ENCODE measurements at places on chromosomes 12 and 14.

- no peak for DNase-seq
Measured at GRCh38 chr12:78176643-78177042, 345.9 kb downstream of the NAV3 start.

- no peak for DNase-seq
Measured at GRCh38 chr12:127896661-127897060, 370.3 kb upstream of the TMEM132C start.

DNA sequence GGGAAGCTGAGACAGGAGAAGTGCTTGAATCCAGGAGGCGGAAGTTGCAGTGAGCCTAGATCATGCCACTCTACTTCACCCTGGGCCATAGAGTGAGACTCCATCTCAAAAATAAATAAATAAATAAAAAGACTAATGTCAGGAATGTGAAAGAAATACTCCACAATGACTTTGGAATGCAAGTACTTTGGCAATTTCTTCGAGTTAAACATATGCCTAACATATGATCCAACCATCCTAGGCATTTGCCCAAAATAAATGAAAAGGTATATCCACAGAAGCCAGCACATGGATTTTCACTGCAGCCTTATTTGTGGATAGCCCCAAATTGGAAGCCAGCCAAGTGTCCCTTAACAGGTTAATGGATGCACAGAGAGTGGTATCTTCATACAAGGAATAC, 357.9 kb upstream of the TMEM132C start:
- no peak for DNase-seq

DNA sequence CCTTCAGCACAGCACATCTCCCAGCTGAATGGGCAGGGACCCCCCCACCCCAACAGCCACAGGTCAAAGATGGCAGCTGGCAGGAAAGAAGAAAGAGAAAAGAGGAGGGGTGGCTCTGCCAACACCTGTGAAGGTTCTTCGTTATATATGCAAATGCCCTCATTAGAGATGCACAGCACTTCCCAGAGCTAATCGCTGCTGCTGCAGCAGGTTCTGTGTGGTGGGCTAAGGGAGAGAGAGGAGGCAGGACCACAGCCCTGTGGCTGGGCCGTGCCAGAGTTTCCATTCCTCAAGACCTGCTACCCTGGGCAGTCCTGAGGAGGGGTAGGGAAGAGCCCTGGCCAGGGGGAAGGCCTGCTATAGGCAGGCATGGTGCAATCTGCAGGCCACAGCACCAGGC, 28.7 kb downstream of the SMUG1 start:
- DNase-seq: no peak

DNA sequence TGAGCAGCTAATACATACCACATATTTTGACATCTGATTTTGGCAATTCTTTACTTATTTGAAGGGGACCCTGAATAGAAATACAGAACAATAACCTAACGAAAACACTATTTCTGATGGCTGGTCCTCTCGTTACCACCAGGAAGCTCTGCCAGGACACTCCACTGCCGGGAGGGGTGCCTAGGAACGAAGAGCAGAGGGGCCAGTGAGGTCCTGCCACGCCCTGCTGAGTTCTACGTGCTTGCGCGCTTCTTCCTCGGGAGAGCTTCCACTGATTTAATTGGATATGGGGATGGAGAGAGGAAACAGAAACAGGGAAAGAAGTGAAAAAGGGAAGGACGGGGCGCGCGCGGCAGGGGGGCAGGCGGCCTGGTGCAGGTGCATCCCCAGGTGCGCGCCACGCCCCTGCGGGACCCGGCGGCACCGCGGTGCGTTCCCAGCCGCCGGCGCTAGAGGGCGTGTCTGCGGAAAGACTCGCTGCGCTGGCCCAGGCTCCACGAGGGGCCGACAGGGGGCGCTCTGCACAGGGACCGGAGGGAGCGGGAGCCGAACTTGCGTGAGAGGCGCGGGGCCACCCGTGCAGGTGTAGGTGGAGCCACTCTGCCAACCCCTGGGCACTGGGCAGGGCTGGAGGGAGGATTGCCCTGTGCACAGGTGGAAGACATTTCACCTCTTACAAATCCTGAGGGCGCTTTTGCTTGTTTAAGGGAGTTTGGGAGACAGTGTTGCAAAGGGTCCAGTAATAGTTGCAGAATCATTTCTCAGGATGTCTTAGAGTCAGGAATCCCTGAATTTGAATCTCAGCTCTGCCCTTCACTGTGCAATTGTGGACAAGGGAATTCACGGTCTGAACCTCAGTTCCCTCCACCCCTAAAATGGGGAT, 986.3 kb upstream of the TMEM132C start:
- DNase-seq: peak; percentile 67

- no peak for DNase-seq
Measured at GRCh38 chr12:116317986-116318575, 40.6 kb upstream of the MED13L start.

DNA sequence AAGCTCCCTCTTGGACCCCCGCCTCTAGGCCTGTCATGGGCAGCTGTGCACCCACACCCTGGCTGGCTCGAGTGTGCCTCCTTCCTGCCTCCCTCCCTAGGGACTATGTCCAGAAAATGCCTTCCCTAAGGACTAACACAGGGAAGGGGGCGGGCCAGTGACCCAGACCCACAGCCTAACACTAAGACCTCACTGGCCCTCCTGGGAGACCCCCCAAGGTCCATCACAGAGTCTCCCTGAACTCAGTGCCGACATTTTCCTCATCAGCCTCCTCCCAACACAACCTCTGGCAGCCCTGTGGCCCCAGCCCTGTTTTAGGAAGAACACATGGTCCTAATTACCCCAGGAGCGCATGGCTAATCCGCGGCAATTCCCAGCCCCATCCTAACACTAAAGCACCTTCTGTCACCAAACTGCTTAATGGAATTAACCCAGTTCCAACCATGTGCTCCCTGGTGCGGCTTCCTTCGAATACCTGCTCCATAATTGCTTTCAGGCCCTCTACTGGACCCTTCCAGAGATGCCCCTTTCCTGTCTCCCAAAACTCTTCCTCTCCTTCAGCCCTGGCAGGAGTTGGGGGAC, 5.6 kb downstream of the MSI1 start:
- DNase-seq: no peak

All from stimulated activated CD4-positive, alpha-beta T cell treated with anti-CD3 and anti-CD28 coated beads, Interleukin-4, amount 100 ng/mL, for 48 hours (primary cell).